H9 (cell line): ENCODE measurements at places on chromosomes 13 and 19.
A peak's percentile ranks its signal among the peaks of the same experiment; 100 is the strongest.

- peak; percentile 99 for DNase-seq
Observed at GRCh38 chr19:55476100-55476775, at the start of gene ZNF628. TSS of gene ZNF628 (plus strand) at chr19:55476617. CDS start at chr19:55479911, 3,294 bp downstream.

DNA sequence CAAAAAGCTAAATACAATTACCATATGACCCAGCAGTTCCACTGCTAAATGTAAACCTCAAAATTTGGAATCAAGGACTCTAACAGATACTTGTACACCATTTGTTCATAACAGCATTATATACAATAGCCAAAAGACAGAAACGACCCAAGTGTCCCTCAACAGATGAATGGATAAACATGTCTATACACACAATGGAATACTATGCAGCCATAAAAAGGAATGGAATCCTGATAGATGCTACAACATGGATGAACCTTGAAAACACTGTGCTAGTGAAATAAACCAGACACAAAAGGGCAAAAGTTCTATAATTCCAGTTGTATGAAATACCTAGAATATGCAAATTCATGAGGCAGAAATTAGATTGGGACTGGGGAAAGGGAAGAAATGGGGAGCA is 12.2 kb downstream of the NEK3 start:
- no peak for DNase-seq

GRCh38 chr13:84297251-84297650 is 415.0 kb upstream of the SLITRK1 start:
- DNase-seq, result no peak

- no peak for DNase-seq
Observed at GRCh38 chr13:41491436-41491835, 34.1 kb downstream of the RGCC start.

GRCh38 chr19:8459520-8460270 is 14.9 kb downstream of the HNRNPM start:
- DNase-seq, result no peak

DNA sequence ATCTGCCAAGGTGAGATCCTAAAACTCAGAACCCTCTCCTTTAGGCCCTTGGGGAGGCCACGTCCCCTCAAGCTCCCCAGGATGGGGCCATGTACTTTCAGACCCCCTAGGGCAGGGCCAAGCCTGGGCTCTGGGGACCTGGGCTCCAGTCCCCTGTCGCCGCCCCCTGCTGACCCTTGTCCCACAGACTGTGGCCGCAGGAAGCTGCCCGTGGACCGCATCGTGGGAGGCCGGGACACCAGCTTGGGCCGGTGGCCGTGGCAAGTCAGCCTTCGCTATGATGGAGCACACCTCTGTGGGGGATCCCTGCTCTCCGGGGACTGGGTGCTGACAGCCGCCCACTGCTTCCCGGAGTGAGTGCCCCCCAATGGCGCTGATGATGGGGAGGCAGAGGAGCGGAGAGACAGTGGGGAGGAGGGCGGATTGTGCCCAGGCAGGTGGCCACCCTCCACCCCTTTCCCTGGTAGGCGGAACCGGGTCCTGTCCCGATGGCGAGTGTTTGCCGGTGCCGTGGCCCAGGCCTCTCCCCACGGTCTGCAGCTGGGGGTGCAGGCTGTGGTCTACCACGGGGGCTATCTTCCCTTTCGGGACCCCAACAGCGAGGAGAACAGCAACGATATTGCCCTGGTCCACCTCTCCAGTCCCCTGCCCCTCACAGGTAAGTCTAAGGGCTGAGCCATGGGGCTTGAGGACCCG is 18.8 kb downstream of the HPN start:
- peak; percentile 25 for DNase-seq

DNA sequence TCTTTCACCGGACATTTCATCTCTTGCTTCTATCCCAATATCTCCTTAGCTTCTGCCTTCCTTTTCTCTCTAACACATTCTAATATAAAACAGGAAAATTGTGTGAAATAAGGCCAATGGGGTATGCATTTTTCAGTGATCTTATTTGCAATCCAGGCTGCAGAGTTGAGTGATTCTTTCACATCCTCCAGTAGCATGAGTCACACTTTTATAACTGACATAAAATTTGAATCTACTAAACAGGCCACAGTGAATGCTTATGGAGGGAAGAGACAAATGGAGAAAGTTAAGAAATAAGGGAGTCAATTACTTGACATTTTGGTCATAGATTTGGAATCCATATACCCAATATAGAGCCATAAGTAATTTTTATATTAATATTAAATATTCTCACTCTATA is 1037.0 kb upstream of the SPRY2 start:
- DNase-seq, result no peak

DNA sequence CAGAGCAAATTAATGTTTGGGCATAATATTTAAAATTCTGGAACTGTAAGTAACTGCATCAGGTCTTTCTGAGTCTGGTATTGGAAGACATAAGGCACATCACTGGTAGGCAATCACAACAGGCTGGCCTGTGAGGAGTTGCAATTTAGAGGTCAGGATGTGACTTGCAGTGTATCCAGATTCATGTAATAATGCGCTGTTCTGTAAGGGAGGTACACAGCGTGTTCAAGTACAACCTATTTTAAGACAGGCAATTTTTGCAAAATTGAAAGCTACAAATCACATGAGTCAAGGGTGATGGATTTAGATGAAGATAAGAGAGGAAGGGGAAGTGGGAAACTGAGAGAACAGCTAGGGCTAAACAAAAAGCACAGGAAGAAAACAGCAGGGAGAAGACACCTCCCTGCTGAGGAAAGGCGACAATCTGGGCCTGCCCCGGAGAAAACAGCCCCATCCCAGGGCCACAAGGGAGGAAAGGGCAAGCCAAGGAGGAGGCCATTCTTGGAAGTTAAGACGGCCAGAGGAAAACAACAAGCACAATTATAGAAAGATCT is 138.1 kb downstream of the LACC1 start:
- DNase-seq, result no peak

DNA sequence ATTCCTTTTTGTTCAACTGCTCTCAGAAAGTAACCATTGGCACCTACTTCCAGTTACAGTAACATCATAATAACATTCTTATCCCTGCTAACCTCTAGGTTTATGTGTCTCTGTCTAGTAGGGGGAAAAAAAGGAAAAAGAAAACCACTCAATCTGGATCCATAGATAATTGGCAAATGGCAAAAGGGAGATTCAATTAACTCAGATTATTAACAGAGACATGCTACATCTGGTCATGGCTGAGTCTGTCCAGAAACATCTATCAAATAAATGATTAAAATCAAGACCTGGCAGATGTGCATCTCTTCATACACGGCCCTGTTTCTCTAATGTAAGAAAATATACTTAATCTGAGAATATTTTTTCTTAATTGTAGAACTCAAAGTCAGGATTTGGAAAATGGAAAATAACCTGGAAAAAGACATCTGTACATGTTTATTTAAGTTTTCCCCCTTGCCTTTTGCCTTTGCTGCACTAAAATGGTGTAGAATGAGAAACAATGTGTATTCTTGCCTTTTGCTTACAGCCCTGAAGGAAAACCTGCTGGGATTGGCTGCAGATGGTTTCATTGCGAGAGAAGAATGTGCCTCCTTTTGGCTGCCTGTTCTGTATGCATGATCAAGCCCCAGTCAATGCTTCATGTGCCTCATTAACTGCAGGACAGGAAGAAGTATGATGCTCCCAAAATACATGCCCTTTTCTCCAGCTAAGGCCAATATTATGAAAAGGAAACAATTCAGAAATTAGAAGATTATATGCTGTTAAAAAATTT is 921.6 kb upstream of the PCDH20 start:
- DNase-seq, result peak; percentile 27

DNA sequence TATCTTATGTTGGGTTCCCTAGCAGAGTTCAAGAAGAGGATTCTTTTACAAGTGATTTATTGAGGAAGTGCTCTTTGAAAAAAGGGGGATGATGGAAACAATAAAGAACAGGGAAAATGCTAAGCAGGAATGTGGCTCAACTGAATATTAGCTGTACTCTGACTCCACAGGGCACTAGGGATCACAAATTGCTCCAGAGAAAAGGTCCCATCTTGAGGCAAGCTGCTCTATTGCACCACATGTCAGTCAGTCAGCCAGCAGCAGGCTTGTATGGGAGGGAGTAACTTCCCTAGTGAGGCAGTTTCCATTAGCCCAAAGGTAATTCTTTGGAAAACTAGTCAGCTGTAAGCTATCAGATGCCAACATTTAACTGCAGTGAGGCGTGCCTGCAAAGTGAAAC is 73.3 kb upstream of the FNDC3A start:
- DNase-seq, result peak; percentile 41

DNA sequence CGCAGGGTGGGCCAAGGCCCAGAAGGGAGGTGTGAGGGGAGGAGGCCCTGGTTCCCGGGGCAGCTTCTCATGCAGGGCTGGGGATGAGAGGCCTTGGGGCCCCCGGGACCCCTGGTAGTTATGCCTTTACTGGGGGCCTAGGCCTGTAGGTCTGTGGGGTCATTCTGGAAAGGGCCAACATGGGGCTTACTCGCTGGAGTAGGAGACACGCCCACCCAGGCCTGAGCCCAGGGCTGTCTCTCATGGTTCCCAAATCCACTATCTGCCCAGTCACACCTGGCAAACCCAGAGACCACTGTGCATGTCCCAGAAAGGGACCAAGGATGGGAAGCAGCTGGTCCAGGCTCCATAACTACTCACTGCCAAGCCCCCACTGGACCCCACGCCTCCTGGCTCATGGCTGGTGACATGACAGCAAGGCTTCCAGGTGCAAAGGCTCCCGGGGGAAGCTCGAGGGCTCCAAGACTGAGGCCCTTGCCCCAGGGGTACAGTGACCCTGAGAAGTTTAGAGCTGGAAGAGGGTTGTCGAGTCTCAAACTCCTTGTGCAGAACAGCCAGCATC is 64.2 kb upstream of the ATP12A start:
- no peak for DNase-seq

DNA sequence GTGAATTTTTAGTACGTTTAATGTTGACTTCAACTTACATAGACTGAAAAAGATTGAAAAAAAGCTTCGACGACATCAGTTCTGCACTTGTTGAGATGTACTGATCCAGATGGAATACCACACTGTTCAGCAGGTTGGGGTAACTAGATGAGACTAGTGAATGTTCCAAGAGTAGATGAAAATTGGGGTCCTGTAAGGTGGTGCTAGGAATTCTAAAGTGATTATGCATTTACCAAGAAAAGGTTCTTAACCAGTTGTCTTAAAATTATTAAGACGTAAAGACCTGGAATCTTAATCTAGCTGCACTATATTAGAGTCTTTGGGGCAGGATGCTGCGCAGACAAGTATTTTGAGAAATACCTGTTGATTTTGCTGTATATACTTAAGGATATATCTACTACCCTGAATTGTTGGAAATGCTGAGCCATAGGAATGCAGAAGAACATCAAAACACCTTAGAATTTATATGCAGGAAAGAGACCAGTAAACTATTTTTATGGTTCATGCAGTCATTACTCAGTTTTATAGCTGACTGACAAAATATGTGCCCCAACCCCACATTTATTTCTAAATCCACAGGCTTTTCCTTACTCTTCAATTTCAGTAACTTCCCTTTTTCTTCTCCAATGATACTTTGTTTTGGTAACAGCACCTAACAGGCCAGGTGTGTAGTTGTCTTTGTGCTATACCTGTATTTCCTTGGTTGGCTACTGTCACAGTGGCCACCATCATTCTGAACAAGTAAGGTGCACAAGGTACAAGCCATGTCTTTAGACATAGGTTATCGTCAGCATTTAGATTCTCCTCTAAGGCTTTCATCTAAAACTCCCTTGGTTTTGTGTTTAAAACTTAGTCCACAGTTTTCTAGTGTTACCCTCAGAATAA is 8.6 kb downstream of the MIR17HG start:
- DNase-seq, result no peak

DNA sequence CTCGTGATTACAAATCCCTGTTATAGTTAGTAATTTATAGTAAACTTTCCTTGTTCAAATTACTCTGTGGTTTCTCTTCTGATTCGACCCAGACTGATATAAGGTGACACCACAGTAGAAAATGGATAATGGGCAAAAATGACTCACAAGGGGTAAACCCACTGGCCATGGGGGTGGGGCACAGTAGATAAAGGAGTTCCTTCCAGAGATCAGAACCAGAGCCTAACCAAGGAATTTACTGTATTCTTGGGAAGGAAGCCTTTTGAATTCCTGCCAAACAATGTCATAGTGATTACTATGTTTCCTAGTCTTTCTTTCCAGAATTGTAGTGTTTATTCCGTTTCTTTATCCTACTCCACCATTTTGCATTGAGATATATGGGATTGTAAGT is 21.9 kb downstream of the MIR17HG start:
- no peak for DNase-seq

- no peak for DNase-seq
Observed at GRCh38 chr19:34367624-34367957, 2.6 kb downstream of the GPI start.

DNA sequence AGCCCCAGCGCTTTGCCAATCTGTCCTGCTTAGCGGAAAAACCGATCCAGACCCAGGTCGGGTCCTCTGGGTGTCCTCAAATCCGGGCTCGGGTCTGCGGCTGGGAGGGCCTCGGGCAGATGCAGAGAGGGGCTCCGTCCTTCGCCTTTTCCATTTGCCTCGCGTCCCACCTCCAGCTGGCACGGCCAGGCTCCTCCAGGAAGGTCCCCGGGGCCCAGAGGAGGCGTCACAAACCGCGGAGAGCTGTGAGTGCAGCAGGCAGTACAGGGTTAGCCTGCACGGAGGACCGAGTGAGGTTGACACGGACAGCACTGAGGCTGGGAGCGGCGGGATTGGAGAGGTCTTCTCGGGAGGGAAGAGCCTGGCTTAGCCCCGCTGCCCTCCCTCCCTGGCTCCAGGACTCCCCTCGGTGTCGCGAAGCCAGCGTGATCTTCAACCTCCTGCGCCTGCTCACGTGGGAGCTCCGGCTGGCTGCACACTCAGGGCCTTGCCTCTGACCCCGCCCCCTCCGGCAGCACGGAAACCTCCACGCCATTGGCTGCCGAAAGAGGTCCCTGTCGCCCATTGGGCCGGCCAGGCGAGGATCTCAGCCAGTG is 2.8 kb upstream of the IFNL2 start:
- DNase-seq, result peak; percentile 74

DNA sequence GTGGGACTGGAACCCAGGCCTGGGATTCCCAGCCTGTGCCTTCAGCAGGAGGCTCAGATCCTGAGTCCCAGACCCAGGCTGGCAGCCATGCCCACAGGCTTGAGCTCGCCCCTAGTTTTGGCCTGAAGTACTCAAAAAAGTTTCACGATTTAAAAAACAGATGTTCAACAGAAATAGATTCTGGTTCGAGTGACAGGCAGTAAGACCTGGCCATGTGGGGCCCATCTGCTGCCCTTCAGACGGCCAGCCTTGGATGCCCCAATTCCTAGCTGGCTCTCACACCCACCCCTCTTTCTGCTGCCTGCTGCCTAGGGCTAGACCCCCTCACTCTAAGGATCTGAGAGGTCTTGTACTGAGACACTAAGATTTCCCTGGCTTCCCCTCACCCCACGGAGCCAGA is 2.8 kb upstream of the DMPK start:
- no peak for DNase-seq

DNA sequence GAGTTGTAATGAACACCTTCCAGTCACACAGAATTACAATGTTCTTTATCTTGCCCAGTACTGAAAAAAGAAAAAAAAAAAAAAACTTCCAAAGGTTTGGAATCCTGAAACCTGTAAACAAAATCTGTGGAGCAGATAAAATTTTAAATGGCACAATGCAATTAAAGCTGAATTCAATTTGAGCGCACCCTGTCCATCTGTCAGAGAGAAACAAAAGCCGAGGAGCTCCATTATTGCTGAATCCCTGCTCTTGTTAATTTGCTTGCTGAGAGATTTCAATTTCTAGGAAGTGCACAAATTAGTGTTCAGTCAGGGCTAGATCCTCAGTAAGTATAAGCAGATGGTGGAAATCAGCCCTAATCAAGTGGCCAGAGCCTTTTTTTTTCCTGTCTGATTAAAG is 65.2 kb downstream of the DACH1 start:
- no peak for DNase-seq
